ENCODE measurements at places on chromosomes 5 and 9.

DNA sequence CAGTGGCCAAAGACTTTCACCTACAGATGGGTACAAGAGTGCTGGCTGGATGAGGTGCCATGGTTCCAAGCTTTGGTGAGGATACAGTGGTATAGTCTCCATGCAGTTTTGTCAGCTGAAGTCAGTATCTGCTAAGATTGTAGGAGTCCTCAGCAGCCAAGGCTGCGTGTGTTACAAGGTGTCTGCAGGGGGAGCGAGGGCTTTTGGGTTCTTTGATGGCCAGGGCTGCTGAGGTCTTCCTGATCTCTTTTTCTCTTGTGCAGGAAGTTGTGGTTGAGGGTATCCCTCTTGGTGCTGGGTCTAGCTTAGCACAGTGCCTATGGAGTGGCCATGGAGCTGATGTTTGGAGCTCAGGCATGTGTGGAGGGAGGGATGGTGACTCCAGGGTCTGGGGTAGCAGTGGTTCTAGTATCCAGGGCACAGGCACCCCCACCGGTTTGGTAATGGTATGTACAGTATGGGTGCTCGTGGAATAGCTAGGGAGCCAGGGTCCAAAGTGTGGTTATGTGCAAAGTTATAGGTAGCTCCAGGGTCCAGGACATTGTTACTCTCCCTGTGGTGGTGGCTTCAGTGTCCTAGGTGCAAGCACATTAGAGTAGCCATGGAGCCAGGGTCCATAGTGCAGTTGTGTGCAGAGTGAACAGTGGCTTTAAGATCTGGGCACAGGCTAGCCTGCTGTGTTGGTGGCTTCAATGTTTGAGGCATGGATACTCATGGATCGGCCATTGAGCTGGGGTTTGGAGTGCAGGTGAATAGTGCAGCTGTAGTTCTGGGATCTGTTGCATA lies 36.7 kb downstream of the CNTLN start:
- no peak for DNase-seq

GRCh38 chr9:75027187-75028107 lies 646 bp downstream of the CARNMT1 start:
- DNase-seq, result no peak

DNA sequence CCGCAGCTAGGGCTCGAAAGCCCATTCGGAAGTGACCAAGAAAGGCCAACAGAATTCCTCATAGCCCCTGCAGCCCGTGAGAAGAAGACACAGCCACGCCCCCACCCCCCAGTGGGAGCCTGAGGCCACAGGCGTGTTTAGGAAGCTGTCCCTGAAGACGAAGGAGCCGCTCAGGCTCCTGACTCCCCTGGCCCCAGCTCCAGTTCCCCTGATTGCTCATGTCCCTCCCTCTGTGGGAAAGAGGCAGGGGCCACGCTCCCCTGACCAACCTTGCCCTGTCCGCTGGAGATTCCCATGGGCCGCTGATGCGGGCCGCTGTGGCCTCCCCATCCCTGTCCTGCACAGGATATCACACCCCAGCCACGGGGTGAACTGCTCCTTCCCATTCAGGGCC lies 13.6 kb downstream of the ROPN1L start:
- no peak for DNase-seq

DNA sequence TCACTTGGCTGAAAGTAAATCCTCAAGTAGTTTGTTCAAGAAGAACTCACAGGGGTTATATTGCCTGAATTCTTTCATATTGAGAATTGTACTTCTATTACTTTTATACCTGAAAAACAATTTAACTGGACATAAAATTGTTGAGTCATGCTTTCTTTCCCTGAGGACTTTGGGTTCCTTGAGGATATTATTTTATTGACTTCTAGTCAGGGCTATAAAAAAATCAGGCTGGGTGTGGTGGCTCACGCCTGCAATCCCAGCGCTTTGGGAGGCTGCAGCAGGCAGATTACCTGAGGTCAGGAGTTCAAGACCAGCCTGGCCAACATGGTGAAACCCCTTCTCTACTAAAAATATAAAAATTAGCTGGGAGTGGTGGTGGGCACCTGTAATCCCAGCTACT lies 17.9 kb upstream of the CDC42SE2 start:
- DNase-seq, result no peak

- no peak for DNase-seq
Observed at GRCh38 chr5:73460133-73460532, 11.6 kb upstream of the FOXD1 start.

DNA sequence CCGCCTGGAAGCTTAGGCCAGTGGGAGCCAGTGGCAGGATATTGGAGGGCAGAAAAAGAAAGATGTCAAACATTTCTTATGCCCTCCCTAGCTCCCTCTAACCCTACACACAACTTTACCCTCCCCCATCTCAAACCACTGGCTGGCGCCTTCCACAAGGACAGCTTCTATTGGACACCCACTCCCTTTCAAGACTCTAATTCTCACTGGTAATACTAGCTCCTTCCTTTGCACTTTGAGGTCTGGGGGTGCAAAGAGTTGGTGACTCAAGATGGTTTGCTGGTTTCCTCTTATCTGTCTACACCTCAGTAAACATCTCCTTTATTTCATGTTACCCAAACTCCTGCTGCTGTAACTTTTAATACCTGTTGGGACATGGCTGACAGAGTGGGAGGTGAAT lies 11.6 kb upstream of the ITGA1 start:
- DNase-seq, result no peak

- DNase-seq, result peak; percentile 70
Observed at GRCh38 chr9:69122082-69122548, 52.0 kb upstream of the TJP2 start.

GRCh38 chr5:200985-201384 lies 9.7 kb downstream of the LRRC14B start:
- DNase-seq, result no peak

DNA sequence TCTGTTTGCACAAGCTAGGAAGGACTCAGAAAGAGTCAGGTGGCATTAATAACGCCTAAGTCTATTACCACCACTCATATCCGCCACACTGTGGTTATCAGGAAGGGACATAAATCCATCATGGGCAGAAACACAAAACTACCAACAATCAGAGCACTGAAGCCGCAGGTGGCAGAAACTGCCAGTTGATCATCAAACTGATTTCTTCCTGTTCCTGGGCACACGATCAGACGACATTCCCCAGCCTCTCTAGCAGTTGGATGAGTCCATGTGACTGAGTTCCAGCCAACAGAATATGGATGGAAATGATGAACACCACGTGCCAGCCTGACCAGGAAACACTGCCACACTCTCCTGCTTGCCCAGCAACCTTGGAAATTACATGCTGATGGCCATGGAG lies 181.7 kb downstream of the ELAVL2 start:
- DNase-seq, result no peak

DNA sequence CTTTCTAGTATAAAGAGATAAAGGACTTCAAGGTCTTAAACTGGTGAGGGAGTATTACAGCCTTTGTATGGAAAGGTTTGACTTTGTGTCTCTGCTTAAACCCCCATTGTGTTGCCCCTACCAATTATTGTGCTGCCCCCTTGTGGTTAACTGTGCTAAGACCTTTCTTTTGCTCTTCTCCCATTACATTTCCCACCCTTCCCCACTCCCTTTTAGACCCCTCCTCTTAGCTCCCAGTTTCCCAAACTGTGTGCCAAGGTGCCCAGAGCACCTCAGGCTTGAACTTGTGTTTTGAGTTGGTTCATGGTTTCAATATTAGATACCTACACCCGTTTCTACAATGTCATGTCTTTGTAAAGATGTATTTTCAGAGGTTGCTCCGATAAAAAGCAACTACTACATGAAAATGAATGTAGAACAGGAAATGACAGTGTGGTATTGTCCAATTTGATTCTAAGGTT lies 2.9 kb downstream of the JAK2 start:
- DNase-seq, result peak; percentile 77

Data from B cell (primary cell).